ENCODE measurements at places on chromosomes 6 and 20. TPM values are rescaled to one million over a fixed set of nuclear protein-coding genes. Genes with fewer than 3 reads are reported as not detected.

The IMPG1 gene
- total RNA-seq: not detected

The RHAG gene
- not detected for total RNA-seq

The LTB gene
- 3.6 TPM for total RNA-seq

The NNAT gene
- total RNA-seq: not detected

The TAAR8 gene
- not detected for total RNA-seq

The GPLD1 gene
- total RNA-seq: 8.2 TPM

The RAD21L1 gene
- total RNA-seq: not detected

The HRH3 gene
- not detected for total RNA-seq

DNA sequence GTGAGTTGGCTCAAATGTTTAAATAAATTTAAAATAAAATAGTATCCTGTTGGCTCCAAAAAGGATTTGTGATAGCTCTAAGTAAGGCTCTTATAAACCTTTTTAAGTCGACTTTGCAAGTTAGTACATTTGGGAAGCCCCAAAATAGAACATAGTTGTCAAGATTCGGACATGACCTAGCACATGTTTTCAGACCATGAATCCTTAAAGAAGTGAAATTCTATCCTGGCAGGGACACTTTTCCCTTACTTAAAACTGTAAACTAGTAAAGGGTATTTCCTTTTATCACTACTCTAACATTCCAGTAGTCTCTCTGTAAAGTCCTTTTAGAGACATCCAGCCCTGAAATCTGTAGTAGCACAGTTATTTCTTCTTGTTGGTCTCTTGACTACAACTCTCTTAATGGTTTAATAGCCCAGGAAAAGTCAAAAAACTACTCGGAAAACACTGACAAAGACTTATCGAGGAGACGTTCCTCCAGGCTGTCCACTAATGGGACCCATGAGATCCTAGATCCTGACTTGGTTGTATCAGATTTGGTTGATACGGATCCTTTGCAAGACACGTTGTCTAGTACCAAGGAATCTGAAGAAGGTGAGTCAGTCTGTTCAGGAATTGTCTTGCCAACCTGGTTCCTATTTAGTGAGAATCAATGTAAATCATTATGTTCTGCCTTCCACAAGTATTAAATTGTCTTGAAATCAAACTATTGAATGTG is 83.6 kb downstream of the SCAND1 start:
- H3K36me3 ChIP-seq: no peaks in the 10 kb centered on the region
- no peaks in the 10 kb centered on the region for H3K27me3 ChIP-seq
- H3K27ac ChIP-seq: peak overlapping the region; percentile 30
- no peak overlapping the region for H3K4me3 ChIP-seq
- DNase-seq: no peak

DNA sequence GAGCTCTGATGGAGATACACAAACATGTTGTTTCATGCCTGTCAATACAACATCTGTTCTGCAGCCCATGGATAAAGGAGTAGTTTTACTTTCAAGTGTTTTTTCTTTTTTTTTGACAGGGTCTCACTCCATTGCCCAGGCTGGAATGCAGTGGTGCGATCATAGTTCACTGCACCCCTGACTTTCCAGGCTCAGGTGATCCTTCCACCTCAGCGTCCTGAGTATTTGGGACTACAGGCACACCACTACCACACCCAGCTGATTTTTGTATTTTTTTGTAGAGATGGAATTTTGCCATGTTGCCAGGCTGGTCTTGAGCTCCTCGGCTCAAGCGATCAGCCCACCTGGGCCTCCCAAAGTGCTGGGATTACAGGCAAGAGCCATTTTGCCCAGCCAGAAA is 97.0 kb downstream of the SMAP1 start:
- H3K4me1 ChIP-seq: no peaks in the 10 kb centered on the region
- peaks cover 2% of the 10 kb centered on the region for H3K36me3 ChIP-seq
- no peak overlapping the region for H3K27ac ChIP-seq
- no peaks in the 10 kb centered on the region for H3K27me3 ChIP-seq
- no peak for DNase-seq
- no peak overlapping the region for H3K4me3 ChIP-seq

DNA sequence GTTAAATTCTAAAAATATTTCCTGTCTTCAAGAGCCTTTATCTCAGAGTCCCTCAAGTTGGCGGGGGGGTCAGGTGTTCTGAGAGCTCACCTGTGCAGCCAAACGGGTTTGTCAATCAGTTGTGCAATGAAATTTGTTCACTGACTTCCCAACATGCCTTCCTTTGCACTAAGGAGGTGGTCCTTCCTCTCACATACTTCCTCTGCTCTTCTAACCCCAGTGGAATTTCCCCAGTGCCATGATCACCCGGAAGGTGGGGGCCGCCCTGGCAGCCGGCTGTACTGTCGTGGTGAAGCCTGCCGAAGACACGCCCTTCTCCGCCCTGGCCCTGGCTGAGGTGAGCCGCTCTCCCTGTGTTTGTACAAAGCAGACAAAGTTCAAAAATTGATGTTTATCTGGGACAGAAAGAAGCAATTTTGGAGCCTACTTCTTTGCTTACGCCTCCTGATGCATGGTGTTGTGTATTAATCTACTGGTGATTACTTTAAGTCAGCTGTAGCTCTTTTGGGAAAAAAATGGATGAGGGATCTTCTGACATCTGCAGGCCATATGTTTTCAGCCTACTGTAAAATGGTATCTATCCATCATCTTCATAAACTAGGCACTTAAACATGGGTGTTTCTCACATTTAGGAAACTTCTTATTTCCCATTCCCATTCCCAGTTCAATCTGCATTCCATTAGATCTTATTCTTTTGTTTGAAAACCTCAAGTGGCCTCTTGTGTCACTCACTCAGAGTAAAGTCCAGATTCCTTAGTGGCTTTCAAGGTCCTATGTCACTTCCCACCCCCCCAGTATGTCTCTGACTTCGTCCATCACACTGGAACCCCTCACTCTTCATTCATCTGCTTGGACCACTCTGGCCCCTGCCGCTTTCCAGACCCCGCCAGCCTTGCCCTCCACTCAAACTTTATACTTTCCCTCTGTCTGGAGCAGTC is 10.1 kb downstream of the ALDH5A1 start:
- no peak overlapping the region for H3K4me3 ChIP-seq
- no peak overlapping the region for H3K27ac ChIP-seq
- no peak for DNase-seq
- peaks cover 3% of the 10 kb centered on the region for H3K36me3 ChIP-seq

DNA sequence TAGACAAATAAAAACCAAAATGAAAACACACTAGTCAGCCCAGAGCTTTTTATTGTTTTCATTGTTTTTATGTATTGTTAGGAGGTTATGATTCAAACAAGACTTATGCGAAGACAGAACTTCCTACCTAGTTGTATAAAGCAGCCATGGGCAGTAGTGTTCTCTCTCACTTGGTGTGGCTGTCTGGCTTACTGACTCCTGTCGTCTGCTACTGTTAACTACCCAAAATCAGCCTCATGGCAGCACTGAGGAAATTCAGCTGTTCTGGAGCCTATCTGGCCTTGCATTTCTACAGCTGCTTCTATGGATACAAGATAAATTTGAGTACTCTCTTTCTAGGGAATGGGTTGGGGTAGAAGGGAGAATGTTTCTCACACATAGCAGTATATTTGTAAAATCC is 20.4 kb downstream of the VTA1 start:
- no peaks in the 10 kb centered on the region for H3K27me3 ChIP-seq
- no peaks in the 10 kb centered on the region for H3K36me3 ChIP-seq
- H3K27ac ChIP-seq: no peak overlapping the region
- no peak overlapping the region for H3K4me3 ChIP-seq

GRCh38 chr6:107154801-107155160 is 39.5 kb upstream of the BEND3 start:
- DNase-seq: no peak
- no peaks in the 10 kb centered on the region for H3K4me1 ChIP-seq
- no peaks in the 10 kb centered on the region for H3K36me3 ChIP-seq
- no peak overlapping the region for H3K4me3 ChIP-seq
- H3K27me3 ChIP-seq: no peaks in the 10 kb centered on the region
- no peak overlapping the region for H3K27ac ChIP-seq

- no peaks in the 10 kb centered on the region for H3K27me3 ChIP-seq
- H3K36me3 ChIP-seq: no peaks in the 10 kb centered on the region
- no peak overlapping the region for H3K4me3 ChIP-seq
- no peak for DNase-seq
- peak overlapping the region; percentile 39 for H3K27ac ChIP-seq
- H3K4me1 ChIP-seq: peaks cover 3% of the 10 kb centered on the region
These were observed 22.7 kb downstream of the LAMA4 start for GRCh38 chr6:112231594-112232060.

DNA sequence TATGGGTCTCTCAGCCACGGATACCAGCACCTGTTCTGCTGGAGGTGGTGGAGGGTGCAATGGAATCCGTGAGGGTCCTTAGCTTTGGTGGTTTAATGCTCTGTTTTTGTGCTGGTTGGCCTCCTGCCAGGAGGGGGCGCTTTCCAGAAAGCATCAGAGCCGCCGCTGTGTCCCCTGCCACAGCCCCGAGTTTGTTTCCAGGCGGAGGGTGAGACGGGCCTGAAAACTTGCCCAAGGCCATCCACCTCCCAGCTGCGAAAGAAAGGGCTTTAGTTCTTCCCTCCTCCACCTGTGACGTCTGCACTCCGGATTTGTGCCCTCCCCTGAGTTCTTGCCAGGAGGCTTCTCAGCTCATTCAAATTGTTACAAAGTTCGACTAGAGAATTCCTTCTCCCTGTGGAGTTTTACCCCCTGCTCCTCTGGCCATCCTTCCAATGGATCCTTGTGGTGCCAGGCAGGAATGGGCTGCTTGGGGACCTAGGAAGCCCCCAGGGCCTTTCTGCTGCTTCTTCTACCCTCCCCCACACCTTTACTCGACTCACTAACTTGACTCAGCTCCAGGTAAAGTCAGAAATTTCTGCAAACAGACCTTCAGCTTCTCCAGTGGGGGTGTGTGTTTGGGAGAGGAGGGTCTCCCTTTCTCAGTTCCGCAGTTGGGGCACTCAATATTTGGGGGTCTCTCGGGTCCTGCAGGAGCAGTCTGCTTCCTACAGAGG is 873.7 kb downstream of the KIF16B start:
- H3K27me3 ChIP-seq: no peaks in the 10 kb centered on the region
- H3K36me3 ChIP-seq: no peaks in the 10 kb centered on the region
- H3K4me3 ChIP-seq: no peak overlapping the region
- H3K27ac ChIP-seq: no peak overlapping the region
- H3K4me1 ChIP-seq: no peaks in the 10 kb centered on the region
- DNase-seq: no peak

GRCh38 chr20:58392286-58392685 is 3.3 kb downstream of the VAPB start:
- peaks cover 4% of the 10 kb centered on the region for H3K4me1 ChIP-seq
- no peaks in the 10 kb centered on the region for H3K27me3 ChIP-seq
- H3K4me3 ChIP-seq: no peak overlapping the region
- H3K36me3 ChIP-seq: no peaks in the 10 kb centered on the region
- H3K27ac ChIP-seq: no peak overlapping the region

DNA sequence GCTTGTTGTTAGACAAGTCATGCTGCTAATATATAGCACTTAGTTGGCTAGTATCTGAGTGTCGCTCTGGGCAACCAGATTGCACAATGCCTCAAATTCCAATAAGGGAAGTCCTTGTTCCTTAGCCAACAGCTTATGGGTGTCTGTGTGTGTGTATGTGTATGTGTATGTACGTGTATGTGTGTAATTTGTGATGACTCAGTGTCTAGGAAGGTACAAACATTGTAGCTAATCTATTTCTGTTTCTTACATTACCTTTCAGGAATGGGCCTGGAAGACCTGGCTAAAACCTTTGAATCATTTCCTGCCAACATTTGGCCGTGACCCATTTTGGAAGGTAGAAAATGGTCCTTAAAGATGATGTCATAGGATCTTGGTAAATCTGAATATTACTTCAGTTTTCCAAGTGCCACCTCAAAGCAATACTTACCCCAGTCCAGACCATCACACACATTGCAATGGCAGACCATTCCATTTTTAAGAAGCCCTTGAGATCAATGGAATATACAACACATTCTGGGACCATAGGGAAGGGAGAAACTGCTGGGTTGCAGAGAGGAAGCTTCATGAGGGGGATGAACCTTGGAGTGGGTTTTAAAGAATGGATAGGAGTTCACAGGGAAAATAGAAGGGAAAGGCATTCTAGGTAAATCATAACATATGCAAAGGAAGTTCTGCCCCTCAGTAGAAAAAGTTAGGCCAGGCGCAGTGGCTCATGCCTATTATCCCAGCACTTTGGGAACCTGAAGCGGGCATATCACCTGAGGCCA is 25.1 kb downstream of the NEDD9 start:
- no peaks in the 10 kb centered on the region for H3K27me3 ChIP-seq
- DNase-seq: peak; percentile 84
- H3K36me3 ChIP-seq: no peaks in the 10 kb centered on the region

DNA sequence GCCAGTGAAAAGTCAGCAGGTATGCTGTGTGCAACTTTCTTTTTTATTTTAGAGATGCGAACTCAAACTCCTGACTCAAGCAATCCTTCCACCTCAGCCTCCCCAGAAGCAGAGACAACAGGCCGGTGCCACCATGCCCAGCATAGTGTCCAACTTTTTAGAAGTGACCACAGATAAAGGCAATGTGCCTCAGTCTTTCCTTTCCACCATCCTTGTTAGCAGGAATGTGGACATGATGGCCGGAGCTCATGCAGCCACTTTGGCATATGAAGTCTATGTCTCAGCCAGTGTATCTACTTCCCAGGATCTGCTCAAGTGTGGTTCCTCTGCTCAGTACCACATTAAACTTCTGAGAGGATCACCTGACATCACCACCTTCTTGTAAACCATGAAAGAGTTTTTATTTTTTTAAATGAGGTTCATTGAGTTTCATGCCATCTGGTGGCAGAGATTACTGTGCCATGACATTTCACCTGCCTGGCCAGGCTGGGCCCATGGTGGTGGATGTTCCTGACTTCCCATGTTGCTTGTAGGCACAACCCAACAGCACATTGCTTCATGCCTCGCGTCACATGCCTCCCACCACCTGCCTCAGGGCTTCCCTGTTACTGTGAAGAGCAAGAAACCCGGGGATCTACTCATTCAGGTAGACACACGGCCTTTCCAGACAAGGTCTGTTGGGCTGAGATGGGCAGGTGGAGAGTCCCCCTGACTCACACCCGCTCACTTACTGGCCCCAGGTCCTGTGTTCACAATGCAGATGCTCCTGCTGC is 216.5 kb downstream of the LY86 start:
- no peaks in the 10 kb centered on the region for H3K36me3 ChIP-seq
- no peaks in the 10 kb centered on the region for H3K27me3 ChIP-seq
- DNase-seq: no peak
- no peak overlapping the region for H3K27ac ChIP-seq

DNA sequence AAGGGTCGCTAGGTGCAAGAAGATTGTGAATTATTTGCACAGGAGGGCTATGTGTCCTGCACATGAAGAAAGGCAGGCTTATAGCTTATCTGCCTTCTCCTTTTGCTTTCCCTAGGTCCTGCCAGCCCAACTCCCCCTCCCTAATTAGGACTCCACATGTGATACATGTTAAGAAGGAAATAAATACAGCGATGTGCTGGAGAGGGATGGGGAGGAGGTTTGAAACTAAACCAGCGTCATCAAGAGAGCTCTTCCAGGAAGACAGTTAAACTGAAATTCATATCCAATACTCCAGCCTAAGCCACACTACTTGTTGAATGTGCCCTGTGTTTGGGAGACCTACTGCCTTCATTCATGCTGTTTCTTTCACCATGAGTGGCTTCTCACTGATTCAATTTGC is 34.9 kb upstream of the UTRN start:
- no peaks in the 10 kb centered on the region for H3K36me3 ChIP-seq
- H3K27ac ChIP-seq: no peak overlapping the region
- no peak for DNase-seq
- peaks cover 5% of the 10 kb centered on the region for H3K4me1 ChIP-seq
- H3K4me3 ChIP-seq: no peak overlapping the region
- H3K27me3 ChIP-seq: no peaks in the 10 kb centered on the region
